ENCODE measurements at places on chromosomes 6 and 20. TPM values are rescaled to one million over a fixed set of nuclear protein-coding genes. Genes with fewer than 3 reads are reported as not detected.

DNA sequence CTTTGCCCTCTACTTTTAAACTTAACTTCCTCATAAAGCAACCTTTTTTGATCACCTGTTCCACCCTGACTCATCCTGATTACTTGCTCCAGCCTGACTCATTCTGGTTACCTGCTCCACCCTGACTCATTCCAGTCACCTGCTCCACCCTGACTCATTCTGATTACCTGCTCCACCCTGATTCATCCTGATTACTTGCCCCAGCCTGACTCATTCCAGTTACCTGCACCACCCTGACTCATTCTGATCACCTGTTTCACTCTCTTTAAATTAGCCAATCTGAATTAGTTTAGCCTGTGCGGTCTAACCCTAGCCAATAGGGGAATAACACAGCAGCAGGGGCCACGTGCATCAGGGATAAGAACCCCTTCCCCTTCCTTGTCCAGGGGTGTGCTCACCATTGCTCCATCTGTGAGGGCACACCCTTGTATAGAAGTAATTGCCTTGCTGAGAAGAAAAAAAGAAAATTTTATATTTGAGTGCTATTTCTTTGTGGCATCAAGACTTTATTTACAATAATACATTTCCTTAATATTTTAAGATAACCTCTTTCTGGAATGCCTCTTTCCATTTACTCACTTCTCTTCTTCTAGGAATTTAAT lies 17.9 kb downstream of the HLA-G start:
- DNase-seq = no peak

LTA gene
- total RNA-seq = 0.27 TPM

DNA sequence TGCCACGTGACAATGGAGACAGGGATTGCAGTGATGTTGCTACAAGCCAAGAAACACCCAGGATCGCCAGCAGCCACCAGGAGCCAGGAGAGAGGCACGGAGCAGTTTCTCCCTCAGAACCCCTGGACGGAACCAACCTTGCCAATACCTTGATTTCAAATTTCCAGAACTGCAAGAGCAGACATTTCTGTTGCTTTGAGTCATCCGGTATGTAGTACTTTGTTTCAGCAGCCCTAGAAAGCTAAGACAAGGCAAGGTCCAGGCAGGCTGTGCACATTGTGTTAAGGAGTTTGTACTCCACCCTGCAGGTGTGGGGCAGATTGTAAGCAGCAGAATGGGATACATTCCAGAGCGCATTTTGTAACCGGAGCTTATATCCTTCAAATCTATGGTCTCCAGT lies 48.3 kb downstream of the TRERF1 start:
- DNase-seq = no peak

DNA sequence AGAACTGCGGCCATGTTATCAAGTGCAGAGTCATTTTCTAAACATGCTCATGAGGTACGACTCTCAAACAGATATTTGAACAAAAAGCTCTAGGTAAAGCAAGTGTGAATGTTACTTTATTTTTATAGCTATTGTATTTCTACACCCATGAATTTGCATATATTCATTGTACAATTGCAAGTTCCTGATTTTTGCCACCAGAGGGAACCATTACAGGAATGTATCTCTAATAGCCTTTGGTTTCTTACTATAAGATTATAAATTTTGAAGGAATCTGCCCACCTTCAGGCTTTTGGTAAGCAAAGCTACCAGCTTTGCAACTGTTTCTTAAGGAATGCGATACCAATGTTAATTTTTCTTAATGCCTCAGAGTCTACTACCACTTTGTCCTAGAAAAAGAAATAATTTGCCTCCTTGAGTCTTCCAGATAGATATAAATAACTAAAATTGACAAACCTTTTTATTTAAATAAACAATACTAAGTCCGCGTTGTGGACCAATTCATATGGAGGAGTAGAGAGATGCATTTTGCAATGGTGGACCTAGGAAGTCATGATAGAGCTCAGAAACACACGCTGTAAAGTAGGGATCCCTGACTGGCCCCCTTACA lies 125.4 kb upstream of the SAMD5 start:
- DNase-seq = no peak

SLC35D3 gene
- not detected for total RNA-seq

GRCh38 chr6:148311966-148312669 lies 30.5 kb upstream of the SASH1 start:
- no peak for DNase-seq

ZBTB46 gene
- total RNA-seq = 30.2 TPM

DNA sequence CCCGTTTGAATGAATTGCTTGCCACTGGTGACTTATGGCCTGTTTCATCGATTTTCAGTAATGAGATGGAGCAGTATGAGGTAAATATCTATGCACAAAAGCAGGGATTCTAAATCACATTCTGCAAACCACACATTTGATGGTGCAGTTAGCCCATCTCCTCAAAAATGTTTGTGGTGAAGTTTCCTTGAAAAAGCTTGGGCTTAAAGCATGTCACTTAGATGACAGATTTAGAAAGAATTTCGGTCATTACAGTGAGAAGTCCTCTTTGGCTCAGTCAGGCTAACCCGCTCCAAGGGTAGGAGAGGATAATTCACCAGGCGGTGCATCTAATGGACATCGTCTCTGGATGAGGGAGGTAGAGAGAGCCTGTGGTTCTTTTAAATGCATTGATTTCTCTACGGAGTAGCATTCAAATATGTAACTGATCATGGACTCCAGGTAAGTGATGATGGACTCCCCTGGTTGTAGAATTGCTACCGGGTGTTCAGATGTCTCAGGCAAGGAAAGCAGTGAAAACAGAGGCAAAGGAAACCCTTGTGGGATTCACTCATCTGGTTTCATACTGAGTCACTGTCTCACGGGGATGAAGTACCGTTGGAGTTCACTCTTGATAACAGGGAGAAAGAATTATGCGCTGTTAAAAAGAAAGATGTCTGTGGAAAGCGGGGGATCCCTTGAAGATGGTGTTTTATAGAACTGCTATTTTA lies 65.3 kb downstream of the AIG1 start:
- no peak for DNase-seq

DNA sequence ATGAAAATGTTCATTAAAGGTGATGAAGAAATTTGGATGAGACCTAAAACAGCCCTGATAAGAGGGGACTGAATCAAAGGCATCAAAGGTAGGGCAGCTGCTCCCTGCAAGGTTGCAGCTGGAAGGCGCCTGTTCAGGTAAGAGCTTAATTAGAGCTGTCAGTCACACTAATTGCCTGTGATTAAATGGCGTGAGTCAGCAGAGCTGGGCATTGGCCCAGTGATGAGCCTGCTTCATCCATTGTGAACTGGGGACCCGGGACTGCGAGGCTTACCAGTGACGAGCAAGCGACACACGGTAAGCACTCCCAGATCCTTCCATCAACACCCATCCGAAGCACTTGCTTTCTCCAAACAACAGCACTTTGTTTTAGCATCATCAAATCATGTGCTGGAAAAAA lies 621.5 kb upstream of the CDH4 start:
- DNase-seq = no peak

DNA sequence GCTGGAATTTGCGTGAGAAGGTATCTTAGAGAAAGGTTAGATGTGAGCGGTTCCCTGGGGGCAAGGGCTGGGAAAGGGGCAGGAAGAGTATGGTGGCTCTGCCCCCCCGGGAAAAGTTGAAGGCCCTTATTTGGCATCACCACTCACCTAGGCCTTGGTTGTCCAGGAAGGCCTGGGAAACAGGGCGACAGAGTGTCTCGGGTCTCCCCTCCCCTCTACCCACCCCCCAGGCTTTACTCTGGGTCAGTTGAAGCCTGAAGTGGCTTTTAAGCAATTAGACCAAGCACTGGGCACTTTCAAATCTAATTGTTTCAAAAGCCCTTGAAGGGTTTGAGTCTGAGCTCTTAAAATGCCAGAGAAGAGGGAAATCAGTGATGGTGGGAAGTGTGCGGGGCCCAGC lies 30.2 kb upstream of the FOXP4 start:
- DNase-seq = no peak

DNA sequence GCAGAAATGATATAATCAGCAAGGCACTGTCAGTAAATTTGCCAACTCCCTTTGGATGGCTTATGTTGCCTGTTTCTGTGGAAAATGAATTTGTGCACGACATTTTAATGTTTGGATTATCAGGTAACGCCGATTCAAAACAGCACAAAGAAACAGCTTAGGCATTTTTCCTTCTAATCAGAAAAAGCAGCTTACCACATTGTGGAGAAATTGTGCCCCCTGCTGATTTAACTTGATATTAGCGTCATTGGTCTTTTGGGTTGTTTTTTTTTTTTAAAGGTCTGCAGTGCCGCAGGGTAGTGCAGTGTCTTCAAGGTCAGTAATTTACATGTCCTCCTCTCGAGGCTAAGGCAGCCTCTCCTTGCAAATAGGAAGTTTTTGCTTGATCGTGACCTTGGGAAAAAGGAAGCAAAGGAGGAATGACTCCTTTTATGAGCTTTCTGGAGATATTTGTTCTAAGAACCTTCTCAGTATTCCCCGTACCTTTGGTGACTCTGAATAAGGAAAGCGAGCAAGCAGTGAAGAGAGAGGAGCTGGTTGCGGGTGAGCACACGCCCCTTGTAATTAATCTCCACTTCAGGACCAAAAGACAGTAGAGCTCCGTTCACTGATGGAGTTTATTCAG lies 79.1 kb downstream of the ELOVL4 start:
- DNase-seq = no peak

- no peak for DNase-seq
These were observed 71.3 kb downstream of the HACE1 start for GRCh38 chr6:104788400-104788799.

DNA sequence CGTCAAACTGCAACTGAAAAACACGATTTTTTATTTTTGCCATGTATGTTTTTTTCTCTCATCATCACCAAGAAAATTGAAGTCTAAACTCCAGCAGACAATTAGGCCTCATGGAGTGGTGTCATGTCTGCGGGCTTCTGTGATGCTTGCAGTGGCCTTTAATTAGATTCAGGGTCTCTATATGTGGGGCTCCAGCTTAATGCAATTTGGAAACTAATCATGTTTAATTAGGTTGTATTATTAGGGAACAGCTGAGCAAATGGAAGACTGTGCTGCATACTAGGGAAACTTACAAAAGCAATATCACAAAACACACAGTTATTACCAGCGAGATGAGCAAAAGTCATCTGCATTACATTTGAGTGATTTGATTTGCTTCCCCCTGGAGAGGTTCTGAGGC lies 132.9 kb upstream of the PMEPA1 start:
- DNase-seq = no peak

- no peak for DNase-seq
These were observed 101.4 kb downstream of the IRF4 start for GRCh38 chr6:492816-493414.

GRCh38 chr6:166153966-166154365 lies 13.7 kb downstream of the TBXT start:
- DNase-seq = no peak

PI3 gene
- 1.8 TPM for total RNA-seq

DNA sequence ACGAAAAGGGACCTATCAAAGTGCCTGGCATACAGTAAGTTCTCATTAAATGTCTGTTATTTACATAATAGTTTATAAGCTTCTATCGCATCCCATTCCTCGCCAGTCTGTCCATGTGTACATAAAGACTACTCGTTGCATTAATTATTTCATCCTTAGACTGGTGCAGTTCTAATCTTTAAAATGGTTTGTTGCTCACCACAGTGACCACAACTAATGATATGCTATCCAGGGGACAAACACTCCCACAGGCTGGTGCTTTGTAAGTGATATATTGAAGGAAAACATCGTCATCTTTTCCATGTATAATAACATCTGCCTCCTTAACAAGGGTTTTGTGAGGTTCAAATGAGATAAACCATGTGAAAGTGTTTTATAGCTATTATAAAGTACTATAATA lies 39.0 kb upstream of the HBS1L start:
- DNase-seq = no peak

DNA sequence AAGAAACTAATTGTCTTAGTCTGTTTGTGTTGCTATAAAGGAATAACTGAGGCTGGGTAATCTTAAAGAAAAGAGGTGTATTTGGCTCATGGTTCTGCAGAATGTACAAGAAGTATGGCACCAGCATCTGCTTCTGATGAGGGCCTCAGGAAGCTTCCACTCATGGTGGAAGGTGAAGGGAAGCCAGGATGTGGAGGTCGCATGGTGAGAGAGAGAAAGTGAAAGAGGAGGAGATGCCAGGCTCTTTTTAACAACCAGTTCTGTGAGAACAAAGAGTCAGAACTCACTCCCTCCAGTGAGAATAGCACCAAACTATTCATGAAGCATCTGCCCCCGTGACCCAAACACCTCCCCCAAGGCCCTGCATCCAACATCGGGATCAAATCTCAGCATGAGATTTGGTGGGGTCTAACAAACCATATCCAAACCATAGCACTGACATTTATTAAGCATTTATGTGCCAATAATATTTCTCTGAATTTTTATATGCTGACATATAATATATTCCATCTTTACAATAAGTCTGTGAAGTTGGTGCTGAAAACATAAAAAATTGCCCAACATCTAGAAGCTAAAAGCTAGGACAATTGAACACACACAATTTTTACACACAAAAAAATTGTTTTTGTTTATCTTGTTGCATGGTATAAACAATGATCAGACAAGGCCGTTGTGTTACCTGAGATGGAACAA lies 29.2 kb upstream of the BTN3A2 start:
- DNase-seq = no peak

- peak; percentile 8 for DNase-seq
These were observed 4.2 kb downstream of the SSTR4 start for GRCh38 chr20:23039136-23039875.

TAAR6 gene
- total RNA-seq = not detected

PNISR gene
- 199 TPM for total RNA-seq

- no peak for DNase-seq
These were observed 241.6 kb upstream of the SUPT3H start for GRCh38 chr6:45619211-45619760.

DNA sequence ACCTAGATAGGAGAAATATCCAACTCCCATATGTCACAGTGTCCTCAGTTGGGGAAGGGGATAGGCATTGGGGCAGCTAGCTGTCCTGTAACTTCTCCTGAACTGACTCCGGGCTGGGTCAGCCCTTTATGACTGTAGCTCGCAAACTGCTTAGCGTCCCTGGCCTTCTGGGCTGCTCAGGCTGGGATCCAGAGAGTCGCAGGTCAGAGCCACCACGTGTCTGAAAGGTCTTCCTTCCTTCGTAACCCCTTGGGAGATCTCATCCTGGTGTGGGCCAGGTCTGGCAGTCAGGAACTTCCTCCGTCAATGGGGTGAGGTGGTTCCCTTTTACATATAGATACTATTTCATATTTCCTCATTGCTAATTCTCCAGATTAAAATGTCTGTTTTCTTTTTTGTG lies 28.8 kb upstream of the HINT3 start:
- DNase-seq = no peak

SNAP91 gene
- 2.7 TPM for total RNA-seq

SPTLC3 gene
- 30.1 TPM for total RNA-seq

- no peak for DNase-seq
These were observed 82.1 kb downstream of the SYNJ2 start for GRCh38 chr6:158063736-158064135.

BCL2L1 gene
- 112 TPM for total RNA-seq

GRCh38 chr6:137876547-137876946 lies 9.5 kb downstream of the TNFAIP3 start:
- no peak for DNase-seq

BIRC7 gene
- total RNA-seq = 26.0 TPM

CRIP3 gene
- 3.8 TPM for total RNA-seq

DNA sequence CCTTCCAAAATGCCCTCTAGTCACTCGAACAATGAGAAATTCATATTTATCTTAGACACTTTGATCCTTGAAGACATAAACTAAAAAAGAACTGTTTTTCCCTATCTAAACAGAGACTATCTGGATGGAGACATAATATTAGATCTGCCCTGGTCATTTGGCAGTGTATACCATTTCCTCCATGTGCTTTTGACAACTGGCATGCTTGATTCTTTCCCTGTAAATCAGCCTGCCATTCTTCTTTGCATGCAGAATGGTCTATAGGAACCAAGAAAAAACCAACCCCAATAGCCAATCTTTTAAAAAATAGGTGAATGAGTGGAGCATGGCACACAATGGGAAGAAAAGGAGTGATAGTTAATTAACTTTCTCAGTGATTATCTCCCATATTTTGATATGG lies 93.8 kb downstream of the OPN5 start:
- DNase-seq = no peak
